ENCODE measurements at places on chromosomes 3 and 15.

DNA sequence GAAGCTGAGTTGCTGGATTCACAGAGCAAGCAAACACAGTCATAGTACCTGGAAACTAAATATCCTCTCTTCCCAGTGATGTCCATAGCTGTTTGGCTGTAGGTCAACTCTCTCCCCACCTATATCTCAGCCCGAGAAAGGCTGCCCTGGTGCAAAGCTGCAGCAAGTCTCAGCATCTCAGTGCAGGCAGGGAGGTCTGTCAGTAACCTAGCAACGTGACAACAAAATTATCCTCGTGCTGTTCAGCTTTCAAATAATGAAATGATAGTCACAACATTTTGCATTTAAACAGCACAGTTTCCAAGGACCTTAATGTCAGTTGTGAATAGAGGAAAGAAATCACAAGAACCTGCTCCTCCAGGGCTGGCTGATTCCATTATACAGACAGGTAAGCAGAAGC, 83.6 kb downstream of the CHST2 start:
- no peak for DNase-seq

GRCh38 chr15:74682954-74683353, 12.9 kb downstream of the EDC3 start:
- DNase-seq: no peak

DNA sequence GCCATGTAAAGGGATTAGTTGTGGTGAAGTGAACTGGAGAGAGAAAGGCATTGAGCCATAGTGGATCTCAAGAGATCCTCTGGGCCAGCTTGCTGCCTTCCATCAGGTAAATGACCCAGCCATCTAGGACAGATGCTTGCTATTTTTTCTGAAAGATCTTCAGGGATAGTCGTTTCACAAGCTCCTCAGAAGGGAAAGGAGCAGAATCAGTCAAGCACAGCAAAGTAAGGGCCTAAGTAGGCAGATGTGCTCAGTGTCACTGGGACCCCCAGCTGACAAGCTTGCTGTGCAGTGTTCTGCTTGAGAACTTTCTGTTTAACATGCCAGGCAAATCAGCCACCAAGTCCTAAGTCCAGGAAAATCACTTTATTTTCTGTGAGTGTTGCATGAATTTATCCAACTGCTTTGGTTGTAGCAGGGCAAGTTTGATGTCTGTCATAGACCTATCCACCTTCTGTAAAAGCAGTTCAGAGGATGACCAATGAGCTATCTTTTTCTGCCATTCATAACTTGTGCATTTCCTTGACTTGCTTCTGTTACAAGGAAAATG, 319.8 kb downstream of the IL5RA start:
- no peak for DNase-seq

DNA sequence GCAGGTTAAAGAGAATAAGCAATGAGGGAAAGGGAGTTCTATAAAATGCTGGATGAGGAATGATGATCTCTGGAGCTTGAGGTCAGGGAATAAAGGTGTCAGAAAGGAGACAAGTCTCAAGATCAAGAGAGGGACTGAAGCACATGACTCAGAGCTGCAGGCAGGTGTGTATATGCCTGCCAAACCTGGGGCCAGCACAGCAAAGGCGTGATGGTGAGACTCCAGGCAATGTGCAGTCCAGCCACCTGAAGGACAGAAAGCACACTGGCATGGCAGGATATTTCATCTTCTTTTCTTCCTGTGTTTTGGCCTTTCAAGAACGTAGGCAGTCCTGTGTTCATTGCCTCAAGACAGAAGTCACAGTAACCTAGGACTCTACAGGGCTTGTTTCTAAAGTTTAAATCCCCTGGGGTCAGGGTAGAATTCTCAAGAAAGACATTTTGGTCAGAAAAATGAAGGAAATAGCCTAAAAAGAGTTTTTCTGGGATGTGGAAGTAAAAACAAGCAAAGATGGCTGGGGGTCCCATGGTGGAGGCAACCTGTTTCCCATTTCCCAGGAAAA, 55.5 kb upstream of the TOPAZ1 start:
- DNase-seq: peak; percentile 21

DNA sequence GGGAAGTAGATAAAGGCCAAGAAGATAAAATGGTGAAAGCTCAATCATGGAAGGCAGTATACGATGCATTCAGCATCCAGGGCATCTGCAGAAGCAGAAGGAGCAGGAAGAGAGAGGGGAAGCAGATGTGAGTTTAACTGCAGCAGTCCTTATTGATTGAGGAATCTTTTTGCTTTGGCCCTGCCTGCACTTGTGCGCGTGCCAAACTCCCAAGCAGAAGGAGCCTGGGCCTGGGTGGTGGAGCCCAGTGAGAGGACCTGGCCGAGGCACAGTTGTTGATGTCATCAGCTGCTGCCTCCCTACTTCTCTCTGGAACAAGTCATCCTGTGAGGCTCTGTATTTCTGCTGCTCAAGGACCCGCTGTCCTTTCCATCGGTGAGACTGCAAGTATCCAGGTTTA, 65.5 kb upstream of the ROPN1 start:
- DNase-seq: no peak

DNA sequence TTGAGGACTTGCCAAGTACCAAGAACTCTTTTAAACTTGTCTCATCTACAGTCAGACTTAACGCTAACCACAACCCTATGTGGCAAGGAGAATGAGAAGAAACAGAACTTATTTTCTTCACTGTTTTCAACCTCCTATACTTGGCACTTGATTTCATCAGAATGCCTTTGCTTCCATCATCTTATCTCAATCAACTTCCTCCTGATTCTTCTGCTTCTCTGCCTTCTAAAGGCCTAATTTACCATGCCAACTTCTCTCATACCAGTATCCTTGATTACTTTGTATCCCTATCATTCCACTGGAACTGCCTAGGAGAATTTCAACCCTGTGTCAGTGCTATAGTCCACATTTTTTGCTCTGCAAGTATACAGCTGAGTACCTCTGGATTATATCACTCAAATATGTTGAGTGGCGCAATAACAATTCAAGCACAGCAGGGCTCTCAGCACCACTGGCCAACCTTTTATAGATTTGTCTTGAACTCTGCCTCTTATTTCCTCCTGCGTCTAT, 413.6 kb downstream of the ROBO1 start:
- no peak for DNase-seq

Measured in large intestine (tissue), 12 donors.